Suppressor macrophage (primary cell): ENCODE measurements at places on chromosomes 2 and 18.

DNA sequence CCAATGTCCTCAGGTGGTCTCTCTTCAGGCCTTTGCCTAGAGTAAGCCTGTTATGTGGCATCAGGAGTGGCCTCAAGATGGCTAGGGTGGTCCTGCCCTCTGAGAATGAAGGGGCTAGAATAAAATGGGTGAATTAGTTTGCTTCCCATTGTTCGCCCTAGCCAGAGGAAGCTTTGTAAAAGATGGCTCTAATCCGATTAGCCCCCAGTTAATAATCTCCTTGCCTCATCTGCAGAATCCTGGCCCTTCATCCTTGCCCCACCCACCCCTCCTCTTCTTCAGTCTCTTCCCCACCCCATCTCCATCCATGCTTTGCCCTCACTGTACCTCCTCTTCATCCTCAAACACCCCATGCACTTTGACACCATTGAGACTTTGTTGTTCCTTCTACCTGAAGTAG is 57.4 kb upstream of the LGALSL start:
- no peak for DNase-seq

DNA sequence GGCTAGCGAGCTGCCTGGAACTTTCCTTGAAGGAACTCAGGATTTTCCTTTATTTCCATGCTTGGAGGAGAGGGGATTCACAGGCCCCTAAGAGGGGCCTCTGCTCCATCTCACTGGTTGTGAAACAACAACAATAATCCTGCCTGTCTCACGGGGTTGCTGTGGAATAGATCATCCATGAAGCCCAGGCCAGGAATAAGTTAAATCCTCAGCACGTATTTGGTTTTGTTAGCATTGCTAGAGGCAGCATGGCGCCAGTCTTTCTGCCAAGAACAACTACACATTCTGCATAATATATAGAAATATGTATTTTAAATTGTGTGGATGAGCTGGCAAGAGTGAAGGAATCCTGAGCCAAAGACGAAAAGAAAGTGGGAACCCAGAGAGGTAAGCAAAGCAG is 80.8 kb upstream of the L3MBTL4 start:
- DNase-seq, result no peak

GRCh38 chr2:138454761-138455160 is 46.8 kb upstream of the SPOPL start:
- no peak for DNase-seq

DNA sequence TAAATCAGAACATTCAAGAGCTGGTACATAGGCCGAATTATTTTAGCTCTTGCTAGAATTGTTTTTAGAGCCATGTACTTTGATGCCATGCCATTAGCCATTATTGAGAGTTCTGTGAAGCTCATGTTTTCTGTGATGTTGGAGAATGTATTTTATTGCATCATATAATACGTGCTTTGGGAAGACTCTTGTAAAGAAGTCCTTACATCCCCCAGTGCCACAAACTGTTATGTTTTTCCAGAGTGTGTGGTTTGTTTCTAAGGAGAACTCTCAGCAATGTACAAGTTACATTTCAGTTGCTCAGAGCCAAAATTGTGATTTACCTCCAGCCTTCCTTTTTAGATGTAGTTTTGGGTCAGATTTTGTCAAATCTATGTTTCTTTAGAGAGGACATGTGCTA is 148.6 kb downstream of the HAUS1 start:
- DNase-seq, result no peak

DNA sequence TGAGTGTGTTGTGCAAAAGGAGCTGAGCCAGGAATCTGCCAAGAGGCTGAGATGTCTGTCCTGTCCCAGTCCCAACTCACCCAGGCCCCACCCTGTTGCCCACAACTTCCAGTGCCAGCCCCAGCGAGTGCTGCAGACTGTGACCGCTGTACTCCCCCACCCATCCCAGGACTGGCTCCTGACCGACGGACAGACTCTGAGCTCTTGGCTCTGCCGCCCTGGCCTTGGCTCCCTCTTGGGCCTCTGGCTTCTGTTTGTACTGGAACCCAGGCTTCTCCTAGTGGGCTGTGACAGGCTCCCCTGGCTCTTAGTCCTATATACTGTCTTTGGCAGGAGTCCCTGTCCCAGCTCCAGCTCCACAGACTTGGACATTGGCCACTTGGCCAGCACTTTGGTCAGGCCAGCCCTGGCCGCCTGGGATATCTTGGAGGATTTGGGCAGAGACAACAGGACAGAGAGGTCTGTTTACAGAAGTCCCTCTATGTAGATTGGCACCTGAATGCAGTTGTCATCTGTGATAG is 41.1 kb downstream of the ACOXL start:
- DNase-seq, result no peak

GRCh38 chr2:157216286-157216965 is 41.1 kb upstream of the GALNT5 start:
- DNase-seq, result no peak

- no peak for DNase-seq
Measured at GRCh38 chr2:15426606-15427005, 134.5 kb downstream of the NBAS start.

DNA sequence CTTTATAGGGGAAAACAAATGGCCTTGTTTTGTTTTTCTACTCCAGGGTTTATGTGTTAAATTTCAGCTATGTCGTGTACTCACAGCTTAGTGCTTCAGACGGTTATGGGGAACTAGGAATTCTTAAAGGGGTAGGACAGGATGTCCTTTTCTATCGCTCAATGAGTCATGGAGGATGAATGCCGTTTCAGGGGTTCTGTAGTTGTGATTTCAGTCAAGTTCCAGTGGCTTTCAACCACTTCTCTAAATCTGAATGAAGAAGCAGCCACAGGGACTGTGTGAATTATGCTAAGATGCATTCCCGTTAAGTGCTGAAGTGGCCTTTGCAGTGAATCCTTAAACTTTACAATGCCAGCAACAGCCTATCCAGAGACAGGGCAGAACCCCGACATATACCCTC is 1231.7 kb upstream of the ZEB2 start:
- DNase-seq, result peak; percentile 85

DNA sequence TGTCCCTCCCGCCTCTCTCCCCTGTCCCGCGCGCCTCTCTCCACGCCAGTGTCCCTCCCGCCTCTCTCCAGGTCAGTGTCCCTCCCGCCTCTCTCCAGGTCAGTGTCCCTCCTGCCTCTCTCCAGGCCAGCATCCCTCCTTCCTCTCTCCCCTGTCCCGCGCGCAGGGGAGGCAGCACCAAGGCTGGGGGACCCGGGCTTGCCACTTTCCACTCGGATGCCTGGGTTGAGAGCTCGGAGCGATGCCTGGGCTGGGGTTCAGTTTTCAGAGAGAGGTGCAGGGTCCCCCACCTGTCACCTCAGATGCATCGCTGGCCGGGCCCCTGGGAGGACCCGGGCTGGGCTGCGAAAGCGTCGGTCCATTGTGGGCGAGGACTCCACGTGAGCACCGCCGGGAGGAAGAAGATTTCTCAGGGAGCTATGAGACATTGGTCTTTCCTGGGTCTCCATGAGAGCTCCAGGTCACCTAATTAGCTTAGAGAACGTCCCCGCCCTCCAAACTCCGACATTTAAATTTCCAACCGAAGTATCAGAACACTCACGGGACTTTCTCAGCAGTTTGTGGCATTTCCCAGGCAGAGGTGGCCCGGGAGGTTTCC is 2.1 kb downstream of the FBLN7 start:
- DNase-seq, result no peak

DNA sequence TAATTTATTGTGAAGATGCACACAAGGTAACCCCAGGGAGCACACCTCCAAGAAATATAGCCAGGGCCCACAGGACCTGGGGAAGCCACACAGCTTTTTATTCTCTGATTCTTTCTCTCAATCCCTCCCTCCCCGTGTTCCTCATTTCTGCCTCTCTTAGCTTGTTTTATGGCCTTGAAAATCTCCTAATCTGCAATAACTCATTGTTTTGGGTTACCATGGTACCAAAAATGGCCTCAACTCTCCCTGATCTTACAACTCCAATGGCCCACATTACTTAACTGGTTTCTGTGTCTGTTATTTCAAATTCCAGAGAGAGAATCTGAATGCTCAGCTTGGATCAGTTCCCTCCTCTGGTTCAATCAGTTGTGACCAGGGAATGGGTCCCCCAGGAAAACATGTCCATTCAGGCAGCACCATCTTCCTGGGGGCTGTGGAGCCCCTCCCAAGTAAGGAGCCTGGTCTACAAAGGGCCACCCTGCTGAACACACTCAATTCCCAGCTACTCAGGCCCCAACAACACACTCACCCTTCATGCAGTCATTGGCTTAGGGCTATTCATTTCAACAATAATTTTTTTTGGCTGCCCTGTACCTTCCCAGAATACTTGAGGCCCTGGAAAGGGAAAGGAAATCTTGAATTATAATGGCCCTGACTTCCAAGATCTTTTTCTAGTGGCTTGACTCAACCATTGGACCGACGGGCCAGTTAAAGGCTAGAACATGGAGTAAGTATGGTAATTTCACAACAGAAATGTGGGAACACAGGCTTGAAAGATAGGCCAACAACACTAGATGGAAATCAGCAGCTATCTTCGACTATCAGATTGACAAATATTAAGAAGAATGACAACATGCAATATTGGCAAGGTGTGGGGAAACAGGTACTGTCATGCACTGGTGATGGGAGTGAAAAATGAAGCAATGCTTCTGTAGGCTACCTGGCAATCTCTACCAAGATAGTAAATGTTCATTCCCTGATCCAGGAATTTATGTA is 41.6 kb upstream of the ST3GAL5 start:
- DNase-seq, result no peak

- DNase-seq, result no peak
Measured at GRCh38 chr2:215421859-215422461, 13.9 kb downstream of the FN1 start.

- DNase-seq, result no peak
Measured at GRCh38 chr2:2931318-2932075, 446.1 kb downstream of the EIPR1 start.

DNA sequence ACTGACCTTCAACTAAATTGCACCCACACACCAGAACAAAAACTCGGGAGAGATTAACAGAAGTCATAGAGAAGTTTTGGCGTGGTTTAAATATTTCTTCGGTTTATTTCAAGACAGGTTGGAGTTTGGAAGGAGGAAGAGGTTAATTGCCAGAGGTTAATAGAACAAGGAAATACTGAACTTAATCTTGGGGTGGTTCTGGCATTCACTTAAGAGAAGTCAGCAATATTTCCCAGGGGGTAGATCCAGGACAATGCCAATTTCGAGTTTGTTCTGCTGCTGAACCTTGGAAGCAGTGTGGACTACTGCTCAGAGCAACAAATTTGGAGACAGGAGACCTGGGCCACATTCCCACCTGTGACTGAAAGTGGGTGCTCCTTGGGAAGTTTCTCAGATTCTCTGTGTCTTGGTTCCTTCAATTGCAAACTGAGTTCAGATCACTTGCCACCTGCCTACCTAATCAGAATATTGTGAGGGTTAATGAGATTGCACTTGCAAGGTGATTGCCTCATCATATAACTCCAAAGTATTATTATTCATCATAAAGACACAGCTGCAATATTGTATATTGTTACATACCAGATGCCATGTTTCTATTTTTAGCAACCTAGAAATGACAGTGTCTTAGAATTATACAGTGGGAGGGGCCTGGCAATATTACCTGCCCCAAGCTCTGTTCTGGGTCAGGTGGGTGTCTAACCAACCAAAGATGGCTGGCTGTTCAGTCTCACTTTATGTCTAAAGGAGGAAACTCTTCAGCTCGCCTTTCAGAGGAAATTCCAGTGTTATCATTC is 217.4 kb downstream of the CDCA7 start:
- DNase-seq, result no peak

DNA sequence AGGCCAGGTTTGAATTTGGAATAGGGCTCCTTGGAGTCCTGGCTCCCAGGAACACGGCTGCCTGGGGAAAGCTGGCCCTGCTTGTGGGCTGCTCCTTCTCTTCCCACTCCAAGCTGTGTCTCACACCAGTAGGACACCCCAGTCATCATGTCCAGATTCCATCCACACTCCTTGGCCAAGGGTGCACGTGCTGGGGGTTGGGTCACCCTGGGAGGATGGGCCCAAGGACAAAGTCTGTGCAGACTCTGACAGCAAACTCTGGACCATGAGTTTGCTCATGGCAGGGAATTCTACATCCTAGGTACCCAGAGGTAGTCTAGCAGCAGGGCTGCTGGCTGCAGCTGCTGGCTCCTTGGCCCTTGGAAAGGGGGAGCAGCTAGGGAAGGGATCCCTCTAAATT is 102.4 kb upstream of the EPAS1 start:
- no peak for DNase-seq

- peak; percentile 61 for DNase-seq
Measured at GRCh38 chr2:47917276-47917961, 11.1 kb upstream of the FBXO11 start.

GRCh38 chr2:207157162-207157481 is 8.6 kb downstream of the KLF7 start:
- no peak for DNase-seq

GRCh38 chr2:74602586-74603281 is 45.4 kb downstream of the M1AP start:
- DNase-seq, result no peak

- no peak for DNase-seq
Measured at GRCh38 chr2:134398300-134398699, 144.4 kb downstream of the MGAT5 start.

DNA sequence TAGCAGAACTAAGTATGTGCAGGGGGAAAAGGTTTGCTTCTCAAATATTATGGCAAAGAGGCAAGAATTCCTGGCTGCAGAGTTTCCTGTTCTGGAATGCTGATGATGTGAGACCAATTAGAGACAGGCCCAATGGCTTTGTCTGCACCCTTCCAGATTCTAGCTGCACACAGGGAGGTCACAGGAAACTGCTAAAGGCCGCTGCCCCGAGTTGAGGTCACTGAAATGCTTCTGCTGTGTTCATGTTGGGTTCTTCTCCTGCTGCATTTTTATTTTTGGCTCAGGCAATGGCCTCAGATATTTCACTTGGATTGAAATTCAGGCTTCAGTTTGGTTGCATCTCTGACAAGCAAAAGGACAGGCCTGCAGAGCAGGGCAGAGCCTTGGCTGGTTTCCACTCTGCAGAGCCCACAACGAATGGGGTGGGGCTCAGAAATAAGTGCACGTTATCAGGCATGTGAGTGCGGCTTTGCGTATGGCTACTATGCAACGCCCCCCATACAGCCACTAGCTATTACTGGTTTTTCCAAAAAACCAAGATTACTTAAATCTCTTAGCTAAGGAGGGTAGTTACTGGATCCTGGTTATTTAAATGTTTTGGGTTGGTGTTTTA is 66.9 kb upstream of the FZD5 start:
- DNase-seq, result no peak

GRCh38 chr2:200829258-200829655 is 17.5 kb downstream of the BZW1 start:
- no peak for DNase-seq

GRCh38 chr2:120672526-120673204 is 63.0 kb upstream of the GLI2 start:
- DNase-seq, result no peak

GRCh38 chr2:121075006-121075551 is 209.9 kb downstream of the TFCP2L1 start:
- DNase-seq, result peak; percentile 30

- DNase-seq, result no peak
Measured at GRCh38 chr2:101114268-101114783, 36.9 kb downstream of the TBC1D8 start.

GRCh38 chr2:185526161-185526560 is 212.4 kb upstream of the FSIP2 start:
- no peak for DNase-seq
